ENCODE measurements at places on chromosomes 12 and 14.

- DNase-seq: no peak
These were observed 8.6 kb downstream of the NACA start for GRCh38 chr12:56716458-56716857.

DNA sequence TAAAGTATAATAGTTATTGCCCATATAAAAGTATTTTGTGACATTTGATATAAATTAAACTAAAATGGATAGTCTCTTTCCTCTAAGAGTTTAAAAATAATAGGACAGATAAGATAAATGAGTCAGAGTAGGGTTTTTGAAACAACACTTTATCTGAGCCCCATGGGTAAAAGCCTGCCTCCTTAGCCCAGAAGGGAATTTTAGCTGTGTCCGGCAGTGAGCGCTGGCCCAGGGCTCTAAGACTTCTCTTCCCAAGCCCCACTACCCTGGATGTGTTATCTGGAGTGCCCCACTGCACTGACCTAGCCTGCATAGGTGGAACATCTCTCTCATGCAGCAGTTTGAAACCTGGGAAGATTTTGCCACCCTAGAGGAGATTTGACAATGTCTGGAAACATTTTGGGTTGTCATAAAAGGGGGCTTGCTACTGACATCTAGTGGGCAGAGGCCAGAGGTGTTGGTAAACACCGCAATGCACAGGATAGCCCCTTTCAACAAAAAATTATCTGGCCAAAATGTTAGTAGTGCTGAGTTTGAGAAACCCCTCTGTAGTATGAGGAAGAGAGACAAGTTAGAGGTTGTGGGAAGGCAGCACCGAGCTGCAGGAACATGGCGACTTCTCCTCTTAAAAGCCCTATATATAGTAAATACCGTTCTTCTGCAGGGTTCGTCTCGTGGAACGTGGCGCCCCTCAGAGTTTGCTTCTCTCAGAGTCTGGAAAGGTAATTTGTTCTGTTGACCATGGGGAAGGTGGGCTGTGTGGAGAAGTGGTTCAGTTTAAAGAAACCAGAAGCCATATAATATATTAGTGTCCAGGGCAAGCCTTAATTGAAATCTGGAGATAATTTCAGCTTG lies 29.3 kb upstream of the ATF1 start:
- no peak for DNase-seq

GRCh38 chr14:54603362-54603761 lies 36.4 kb downstream of the SAMD4A start:
- DNase-seq: no peak

DNA sequence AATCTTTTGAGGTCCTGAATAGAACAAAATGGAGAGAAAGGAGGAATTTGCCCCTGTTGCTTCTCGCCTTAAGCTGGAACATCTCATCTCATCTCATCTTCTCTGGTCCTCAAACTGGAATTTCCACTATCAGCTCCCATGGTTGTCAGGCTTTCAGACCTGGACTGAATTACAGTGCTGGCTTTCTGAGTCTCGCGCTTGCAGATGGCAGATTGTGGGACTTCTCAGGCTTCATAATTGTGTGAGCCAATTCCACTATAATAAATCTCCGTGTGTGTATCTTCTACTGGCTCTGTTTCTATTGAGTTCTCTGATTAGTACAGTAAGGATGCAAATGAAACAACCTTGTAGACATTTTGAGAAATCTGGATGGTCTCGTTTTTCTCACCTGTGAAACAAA lies 199.0 kb downstream of the TMEM117 start:
- no peak for DNase-seq

GRCh38 chr12:21989819-21990412 lies 48.7 kb upstream of the ABCC9 start:
- peak; percentile 40 for DNase-seq

- no peak for DNase-seq
These were observed 4.0 kb downstream of the CHD4 start for GRCh38 chr12:6603095-6603567.

- no peak for DNase-seq
These were observed 1.5 kb downstream of the SCFD1 start for GRCh38 chr14:30623412-30624131.

- DNase-seq: peak; percentile 99
These were observed 7.6 kb downstream of the VPS37B start for GRCh38 chr12:122888232-122888752.

GRCh38 chr12:40794087-40794486 lies 101.8 kb downstream of the CNTN1 start:
- DNase-seq: no peak

GRCh38 chr12:80781313-80781712 lies 64.6 kb downstream of the MYF5 start:
- no peak for DNase-seq

DNA sequence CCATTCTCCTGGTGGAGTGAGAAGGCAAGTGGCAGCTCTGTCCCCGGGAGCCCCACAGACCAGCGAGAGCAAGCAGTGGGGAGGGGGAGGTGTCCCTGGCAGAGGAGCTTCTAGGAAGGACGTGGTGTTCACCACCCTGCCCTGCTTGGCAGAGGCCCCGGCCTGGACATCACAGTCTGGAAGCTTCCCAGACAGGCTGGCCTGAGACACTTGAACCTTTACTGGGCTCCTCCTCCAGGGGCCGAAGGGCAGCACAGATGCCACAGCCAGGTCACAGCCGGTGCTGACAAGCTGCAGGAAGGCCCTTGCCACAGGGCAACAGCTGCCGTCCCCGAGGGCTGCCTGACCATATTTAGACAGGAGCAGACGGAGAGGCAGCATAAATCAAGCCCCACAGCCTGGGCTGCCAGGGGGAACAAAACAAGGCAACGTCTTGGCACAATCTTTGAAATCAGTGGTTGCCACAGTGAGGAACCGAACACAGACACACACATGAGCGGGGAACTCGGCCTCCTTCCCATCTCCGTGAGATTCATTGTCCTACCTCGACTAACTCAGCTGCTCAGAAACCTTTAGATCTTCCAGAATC lies 28.5 kb downstream of the PRIMA1 start:
- no peak for DNase-seq

GRCh38 chr14:90900476-90901083 lies 84.3 kb upstream of the TTC7B start:
- no peak for DNase-seq

GRCh38 chr12:130427381-130427887 lies 89.7 kb downstream of the PIWIL1 start:
- DNase-seq: no peak

DNA sequence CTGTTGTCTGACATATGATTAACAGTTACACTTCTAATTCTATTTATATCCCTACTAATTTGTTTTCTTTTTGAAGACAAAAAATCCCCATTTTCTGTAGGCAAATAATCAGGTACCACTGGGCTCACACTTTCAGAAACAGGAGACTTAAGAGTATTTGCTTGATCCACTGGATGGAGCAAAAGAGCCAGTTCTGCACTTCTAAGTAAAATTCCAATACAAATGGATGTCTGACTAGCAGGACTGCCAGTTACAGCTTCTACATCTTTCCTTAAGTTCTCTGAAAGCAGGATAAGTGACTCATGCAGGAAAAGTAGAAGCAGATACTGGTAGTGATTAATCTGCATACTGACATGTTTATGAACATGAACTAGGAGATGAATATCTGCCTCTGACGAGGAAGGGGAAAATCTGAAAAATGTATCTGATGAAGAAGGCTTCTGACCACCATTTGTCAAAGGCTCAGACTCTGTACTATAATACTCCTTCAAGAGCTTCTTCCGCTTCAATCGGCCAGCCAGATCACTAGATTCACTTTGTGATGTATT lies 73.8 kb upstream of the ANKS1B start:
- DNase-seq: peak; percentile 14

- DNase-seq: no peak
These were observed 14.5 kb upstream of the TESPA1 start for GRCh38 chr12:54998958-54999510.

- DNase-seq: no peak
These were observed 78.4 kb downstream of the PTPRR start for GRCh38 chr12:70842136-70842535.

- no peak for DNase-seq
These were observed 125.9 kb downstream of the ZNF664 start for GRCh38 chr12:124098887-124099286.

DNA sequence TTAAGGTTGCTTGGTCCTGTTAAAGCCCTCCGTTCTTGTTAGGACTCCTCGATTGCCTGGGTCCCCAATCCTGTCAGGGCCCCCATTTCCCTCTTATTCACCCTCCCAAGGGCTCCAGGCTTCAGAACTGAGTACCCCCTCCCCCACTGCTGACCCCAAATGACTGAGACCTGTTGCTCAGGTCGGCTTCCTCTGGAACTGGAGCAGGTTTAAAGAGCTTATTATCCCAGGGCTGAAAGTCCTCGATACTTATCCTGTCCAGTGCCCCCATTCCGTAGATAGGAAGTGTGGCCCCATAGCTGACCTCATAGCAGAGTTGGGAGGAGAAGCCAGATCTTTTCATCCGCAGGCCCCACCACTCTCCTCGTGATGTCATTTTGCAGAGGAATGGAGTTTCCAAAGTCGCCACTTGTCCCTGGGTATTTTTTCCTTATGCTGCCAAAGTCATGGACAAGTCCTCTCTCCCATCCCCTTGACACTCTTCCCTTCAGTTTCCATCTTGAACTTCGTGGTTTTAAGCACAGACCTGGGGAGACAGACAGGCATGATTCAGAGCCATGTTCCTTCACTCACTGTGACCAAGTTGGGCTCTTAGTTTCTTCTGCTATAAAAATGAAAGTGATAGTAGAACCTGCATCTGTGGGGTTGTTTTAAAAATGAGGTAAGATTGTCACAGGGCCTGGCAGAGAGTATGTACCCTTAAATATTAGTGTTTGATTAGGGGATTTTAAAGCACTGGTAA lies 1.2 kb downstream of the USP30 start:
- no peak for DNase-seq

GRCh38 chr12:72207079-72207478 lies 65.1 kb upstream of the TRHDE start:
- DNase-seq: no peak

DNA sequence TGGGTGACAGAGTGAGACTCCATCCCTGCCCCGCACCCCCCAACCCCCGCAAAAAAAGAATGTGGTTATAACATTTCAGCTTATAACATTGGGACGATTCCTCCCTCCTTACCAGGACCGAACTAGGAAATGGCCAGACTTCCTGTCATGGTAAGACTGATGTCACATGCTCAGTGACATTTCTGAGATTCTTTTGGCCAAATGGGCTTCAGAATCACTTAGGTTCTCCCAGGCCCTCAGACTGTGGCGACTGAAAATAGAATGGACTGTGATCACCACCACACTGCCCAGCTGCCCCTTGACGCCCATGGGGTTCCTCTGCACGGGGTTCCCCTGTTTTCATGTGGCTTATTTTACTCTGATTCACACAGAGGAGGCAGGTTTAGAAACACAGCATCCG lies 115.0 kb upstream of the EVL start:
- DNase-seq: no peak

DNA sequence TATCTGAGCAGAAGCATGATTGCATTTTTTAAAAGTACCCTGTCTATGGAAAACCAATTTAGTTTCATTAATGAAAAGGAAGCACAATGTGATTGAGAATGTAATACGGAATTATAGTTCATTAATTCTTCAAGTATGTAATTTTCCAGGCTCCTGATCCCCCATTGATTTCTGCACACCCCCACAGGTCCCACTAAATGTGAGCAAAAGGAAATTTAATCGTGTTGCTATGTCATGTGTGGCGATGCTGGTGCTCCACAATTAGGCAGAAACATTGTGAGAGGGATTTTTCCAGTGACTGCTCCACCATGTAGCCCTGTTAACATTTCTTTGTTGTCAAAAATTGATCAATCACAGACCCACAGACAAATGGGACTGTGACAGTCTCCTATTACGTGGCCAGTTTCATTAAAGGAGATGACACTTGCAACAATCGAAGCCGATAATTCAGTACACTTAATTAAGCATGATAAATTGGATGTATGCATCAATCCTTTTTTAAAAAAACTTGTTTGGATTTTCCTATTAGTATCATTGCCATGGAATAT lies 306.0 kb downstream of the NELL2 start:
- no peak for DNase-seq

- DNase-seq: no peak
These were observed 93.2 kb downstream of the NKX2-1 start for GRCh38 chr14:36426836-36427235.

DNA sequence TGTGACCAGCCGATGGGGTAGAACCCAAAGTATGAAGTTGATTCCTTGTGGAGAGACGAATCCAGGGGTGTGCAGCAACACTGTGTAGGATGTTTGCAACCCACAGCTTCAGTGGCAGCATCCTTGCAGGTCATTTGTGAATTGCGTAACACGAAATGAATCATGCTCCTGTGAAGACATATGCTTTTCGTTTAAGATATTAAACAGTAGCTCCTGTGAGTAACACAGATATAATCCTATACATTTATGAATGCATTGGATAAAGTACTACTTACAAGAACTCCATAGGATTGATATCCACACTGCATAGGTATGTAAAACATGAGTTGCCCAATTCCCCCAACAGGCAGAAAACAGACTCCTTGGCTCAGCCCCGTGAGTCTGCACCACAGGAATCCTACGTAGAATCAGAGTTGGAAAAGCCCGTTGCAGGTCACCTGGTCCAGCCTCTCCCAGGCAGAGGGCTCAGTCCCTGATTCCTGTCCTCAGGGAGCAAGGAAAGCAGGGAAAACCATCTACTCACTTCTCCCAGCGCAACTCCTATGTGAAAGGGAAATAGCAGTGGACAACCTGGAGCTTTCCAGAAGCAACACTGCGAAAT lies 75.8 kb downstream of the GPATCH2L start:
- DNase-seq: no peak

DNA sequence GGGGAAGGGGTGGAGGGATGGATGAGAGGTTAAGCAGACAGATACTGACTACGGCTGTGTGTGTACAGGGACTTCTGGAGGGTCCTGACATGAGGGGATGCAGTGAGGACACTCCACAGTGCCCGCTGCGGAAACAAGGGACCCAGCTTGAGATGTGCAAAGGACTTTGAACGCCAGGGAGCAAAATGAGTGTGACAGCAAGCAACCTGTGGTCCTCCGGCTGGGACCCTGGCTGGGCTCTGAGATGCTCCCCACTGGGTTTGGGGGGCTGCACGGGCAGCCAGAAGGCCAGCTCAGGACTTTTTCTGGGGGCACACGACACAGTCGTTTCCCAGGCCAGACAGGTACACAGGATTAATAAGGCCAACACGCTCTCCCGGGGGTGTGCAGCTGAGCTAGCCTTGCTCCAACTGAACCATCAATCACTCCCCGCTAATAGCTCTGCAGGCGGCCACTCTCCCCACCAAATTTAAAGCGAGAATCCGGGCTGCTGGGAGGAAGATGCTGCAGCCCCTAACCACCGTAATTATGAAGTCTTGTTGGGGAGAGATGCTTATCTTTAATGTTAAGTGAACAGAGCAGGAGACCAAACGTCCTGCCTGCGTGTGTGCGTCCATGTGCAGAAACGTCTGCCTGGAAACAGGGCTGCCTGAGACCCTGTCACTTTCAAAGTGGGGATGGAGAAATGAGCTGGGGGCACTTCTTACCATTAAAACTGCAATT lies 51.6 kb upstream of the DLK1 start:
- DNase-seq: no peak

All from T47D (cell line).